Dorsolateral prefrontal cortex (tissue), 122 donors: ENCODE measurements at places on chromosomes 11 and 22. TPM values are rescaled to one million over a fixed set of nuclear protein-coding genes. Genes with fewer than 3 reads are reported as not detected.

GRCh38 chr11:133830931-133831907 is 14.1 kb downstream of the SPATA19 start:
- no peak for DNase-seq

- no peak for DNase-seq
These were observed 754 bp downstream of the NUP50 start for GRCh38 chr22:45164270-45165088.

DNA sequence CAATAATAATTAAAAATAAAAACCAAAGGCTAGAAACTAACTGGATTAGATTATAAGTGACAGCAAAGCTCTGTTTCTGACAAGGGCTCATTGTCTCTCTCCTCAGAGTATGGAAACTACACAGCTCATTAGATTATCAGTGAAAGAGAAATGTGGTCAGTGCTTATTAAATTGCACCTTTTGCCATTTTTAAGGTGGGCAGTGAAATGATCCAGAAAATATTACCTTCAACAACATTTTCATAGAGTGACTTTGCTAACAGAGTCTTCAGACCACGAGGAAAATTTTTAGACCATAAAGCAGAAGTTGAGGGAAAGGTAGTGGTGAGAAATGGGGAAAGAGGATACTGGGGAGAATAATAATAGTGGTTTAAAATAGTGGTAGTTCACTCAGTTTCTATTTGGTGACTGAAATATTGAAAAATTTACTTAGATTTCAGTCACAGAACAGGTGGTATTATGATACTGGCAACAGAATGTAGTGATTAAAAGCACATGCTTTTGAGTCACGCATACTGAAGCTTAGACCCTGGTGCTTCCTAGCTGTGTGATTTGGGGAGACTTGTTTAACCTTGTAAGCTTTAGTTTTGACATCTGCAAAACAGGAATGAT is 684.0 kb upstream of the CCDC90B start:
- DNase-seq = no peak

GRCh38 chr22:50447576-50448551 is 27.0 kb downstream of the SBF1 start:
- DNase-seq = no peak

DNA sequence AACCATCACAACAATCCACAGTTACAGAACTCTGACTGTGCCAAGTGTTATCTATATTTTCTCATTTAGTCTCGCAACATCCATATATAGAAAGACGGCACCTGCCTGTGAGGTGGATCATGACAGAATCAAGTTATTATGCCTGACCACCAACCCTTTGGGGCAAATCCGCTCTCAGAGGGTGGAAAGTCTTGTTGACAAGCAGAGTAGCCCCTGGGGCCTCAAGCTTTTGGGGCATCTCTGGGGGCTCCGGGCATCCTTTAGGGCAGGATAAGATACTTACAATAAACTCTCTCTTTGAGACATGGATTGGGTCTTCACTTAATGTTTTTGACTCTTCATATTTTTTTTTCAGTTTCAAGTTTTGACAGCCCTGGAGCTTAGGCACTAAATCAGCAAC is 150.5 kb upstream of the NAV2 start:
- no peak for DNase-seq

- no peak for DNase-seq
These were observed 169.7 kb downstream of the NXPE2 start for GRCh38 chr11:114848027-114848426.

GRCh38 chr22:19805821-19806212 is 45.2 kb downstream of the TBX1 start:
- DNase-seq = no peak

Gene LAYN
- 9.0 TPM for total RNA-seq

Gene LIMK2
- total RNA-seq = 23.4 TPM

Gene RAC2
- 5.1 TPM for total RNA-seq

Gene TUBGCP6
- total RNA-seq = 66.2 TPM
